ENCODE measurements at places on chromosomes 13 and 19. TPM values are rescaled to one million over a fixed set of nuclear protein-coding genes. Genes with fewer than 3 reads are reported as not detected.
A peak's percentile ranks its signal among the peaks of the same experiment; 100 is the strongest.

Gene CCNE1
- total RNA-seq, result 2.6 TPM

Gene DZIP1
- 37.6 TPM for total RNA-seq

DNA sequence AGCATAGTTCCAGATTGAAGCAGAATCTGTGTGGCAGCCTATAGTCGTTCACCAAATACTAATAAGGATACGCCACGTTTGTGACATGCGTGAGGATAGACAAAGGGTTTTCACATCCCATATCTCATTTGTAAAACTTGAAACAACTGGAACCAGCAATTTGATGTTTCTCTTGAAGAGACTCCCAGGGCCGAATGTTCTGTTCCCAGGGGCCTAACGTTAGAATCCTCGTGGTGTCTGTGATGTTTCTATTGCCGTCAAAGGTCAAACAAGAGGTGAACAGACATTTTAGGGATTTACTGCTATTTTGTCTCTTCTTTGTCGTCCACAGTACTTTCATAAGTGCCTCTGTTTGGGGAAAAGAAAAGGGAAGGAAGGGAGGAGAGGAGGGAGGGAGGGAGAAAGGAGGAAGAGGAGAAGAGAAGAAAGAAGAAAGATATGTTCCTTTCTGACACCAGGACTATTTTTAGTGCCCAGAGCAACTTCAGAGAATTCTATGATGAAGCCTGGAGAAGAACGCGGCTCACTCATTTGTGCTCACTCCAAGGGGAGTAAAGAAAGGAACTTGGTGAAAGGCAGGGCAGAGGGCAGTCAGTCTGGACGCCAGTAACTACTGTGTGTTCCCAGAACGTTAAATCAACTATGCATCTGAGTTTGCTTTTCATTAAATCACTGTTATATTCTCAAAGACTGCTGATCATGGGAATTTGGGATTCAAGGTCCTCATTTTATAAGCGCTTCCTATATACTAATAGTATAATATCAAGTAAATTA, 154.5 kb downstream of the DCT start:
- peak; percentile 87 for DNase-seq

DNA sequence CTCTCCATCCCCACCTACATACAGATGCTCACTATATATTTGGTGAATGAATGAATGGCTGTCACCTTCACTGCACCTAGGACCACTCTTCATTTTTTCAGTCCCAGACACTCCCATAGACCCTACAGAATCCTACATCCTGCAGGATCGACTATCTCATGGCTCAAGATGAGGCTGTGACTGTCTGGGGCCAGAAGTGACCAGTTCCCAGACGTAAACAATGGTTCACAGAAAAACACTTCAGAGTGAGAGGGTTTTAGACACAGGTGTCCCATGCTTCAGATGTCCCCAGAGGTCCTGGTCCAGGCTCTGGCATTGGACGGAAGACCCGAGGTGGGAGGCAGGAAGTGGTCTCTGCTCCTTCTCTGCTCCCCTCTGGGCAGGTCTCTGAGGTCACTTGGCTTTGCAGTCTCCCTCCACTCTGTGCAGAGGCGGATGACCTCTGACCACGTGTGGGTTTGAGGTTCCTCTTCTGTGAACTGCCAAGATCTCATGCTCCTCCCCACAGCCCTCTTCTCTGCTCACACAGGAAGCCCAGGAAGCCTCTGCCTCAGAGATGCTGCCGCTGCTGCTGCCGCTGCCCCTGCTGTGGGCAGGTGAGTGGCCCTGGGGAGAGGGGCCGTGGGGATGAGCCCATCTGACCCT, 24.9 kb downstream of the SIGLEC7 start:
- DNase-seq, result no peak

All from umbilical cord (tissue), 2 donors.